A549 treated with CpdA at 1 μM for 4 hours (cell line): ENCODE measurements at places on chromosomes 11 and 22. TPM values are rescaled to one million over a fixed set of nuclear protein-coding genes. Genes with fewer than 3 reads are reported as not detected.

The PKDREJ gene
- not detected in 5 replicates for total RNA-seq

The C11orf87 gene
- total RNA-seq, result 0.01 to 0.03 TPM (median 0.02 TPM) in 3 of 5 replicates, not detected in the others

The HORMAD2 gene
- not detected in 5 replicates for total RNA-seq

The ZNRF3 gene
- total RNA-seq, result 5.0 to 5.9 TPM (median 5.5 TPM) in 5 replicates

The SYT13 gene
- 7.2 to 9.1 TPM (median 8.4 TPM) in 5 replicates for total RNA-seq

The WBP2NL gene
- total RNA-seq, result 0.09 TPM in 1 of 5 replicates, not detected in the others

The SERHL2 gene
- total RNA-seq, result 0.12 to 0.33 TPM (median 0.22 TPM) in 5 replicates

The PDGFD gene
- 7.3 to 8.6 TPM (median 7.9 TPM) in 5 replicates for total RNA-seq

The MSANTD2 gene
- total RNA-seq, result 4.4 to 6.0 TPM (median 5.5 TPM) in 5 replicates

The HBG1 gene
- total RNA-seq, result not detected in 5 replicates

The OR8H2 gene
- total RNA-seq, result not detected in 5 replicates

The RIBC2 gene
- total RNA-seq, result 1.7 to 3.2 TPM (median 2.2 TPM) in 5 replicates

The MMP8 gene
- total RNA-seq, result not detected in 5 replicates

The PPFIBP2 gene
- 11.4 to 15.5 TPM (median 12.0 TPM) in 5 replicates for total RNA-seq

The CNTN5 gene
- 0.02 TPM in 1 of 5 replicates, not detected in the others for total RNA-seq

The LDLRAD3 gene
- total RNA-seq, result 19.3 to 22.6 TPM (median 21.7 TPM) in 5 replicates
